ENCODE measurements at places on chromosomes 11 and 22.

GRCh38 chr22:22003233-22003632 is 20.6 kb upstream of the TOP3B start:
- DNase-seq: no peak

DNA sequence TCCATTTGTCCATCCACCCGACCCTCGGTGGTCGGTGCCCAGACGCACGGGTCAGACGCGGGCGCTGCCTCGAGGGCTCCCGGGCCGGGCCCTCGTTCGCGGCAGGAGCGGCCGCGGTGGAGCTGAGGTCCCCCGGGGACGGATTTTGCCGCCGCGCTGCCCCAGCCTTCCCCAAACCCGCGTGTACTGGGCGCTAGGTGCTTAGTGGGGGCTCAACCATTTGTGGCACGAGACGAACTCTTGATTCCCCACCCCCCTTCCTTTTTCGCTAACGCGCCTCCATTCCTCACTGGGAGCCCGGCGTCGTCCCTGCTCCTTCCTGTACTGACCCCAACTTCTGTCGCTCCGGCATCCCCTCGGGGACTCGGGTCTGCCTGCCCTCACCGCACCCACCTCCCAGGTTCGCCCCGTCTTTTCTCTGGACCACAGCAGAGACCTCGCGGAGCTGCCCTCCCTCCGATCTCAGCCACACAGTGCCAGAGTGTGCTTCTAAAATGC is 789 bp upstream of the CBX7 start:
- no peak for DNase-seq

DNA sequence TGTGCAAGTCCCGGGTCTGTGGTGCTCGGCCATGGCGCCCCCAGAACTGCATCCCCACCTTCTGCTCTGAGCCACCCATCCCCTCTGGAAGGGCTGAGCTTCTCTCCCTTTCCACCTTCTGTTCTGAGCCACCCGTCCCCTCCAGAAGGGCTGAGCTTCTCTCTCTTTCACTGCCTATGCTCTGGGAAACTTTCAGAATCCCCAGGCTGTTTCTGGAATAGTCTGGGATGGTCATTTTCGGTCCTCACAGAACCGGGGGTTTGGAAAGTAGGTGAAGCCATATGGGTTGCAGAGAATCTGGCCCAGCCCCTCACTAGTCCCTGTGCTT is 3.4 kb upstream of the BID start:
- DNase-seq: no peak

- DNase-seq: no peak
These were observed 20.4 kb downstream of the PSMD13 start for GRCh38 chr11:256952-257737.

DNA sequence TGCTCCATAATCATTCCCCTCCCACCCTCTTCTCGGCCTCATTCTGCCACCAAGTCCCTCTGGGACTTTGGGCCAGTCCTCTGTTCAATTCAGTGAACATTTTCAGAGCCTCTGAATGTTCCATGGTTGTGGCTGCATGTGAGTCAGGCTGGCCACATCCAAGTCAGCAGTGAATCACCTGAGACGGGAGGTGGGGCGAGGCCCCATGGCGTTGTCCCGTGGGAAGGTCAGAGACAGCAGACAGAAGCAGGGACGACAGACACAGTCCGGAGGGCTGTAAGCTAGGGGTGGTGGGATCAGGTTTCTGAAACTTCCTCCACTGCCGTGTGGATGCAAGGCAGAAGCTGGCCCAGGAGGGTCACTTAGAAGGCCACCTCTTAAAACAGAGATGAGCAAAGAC is 324.8 kb downstream of the MN1 start:
- DNase-seq: no peak

GRCh38 chr11:28463826-28464225 is 355.6 kb downstream of the METTL15 start:
- no peak for DNase-seq

- DNase-seq: peak; percentile 21
These were observed 15.9 kb downstream of the MOGAT2 start for GRCh38 chr11:75733431-75734107.

- DNase-seq: no peak
These were observed 222.5 kb downstream of the SOX6 start for GRCh38 chr11:16133867-16134266.

GRCh38 chr11:1064167-1064566 is 10.5 kb upstream of the MUC2 start:
- no peak for DNase-seq

All from activated CD4-positive, alpha-beta T cell treated with anti-CD3 and anti-CD28 coated beads, Interleukin-2, amount 50 U/mL, for 16 hours (primary cell).